Fibroblast of skin of right quadriceps (primary cell): ENCODE measurements at places on chromosomes 2 and 18.
A peak's percentile ranks its signal among the peaks of the same experiment; 100 is the strongest.

DNA sequence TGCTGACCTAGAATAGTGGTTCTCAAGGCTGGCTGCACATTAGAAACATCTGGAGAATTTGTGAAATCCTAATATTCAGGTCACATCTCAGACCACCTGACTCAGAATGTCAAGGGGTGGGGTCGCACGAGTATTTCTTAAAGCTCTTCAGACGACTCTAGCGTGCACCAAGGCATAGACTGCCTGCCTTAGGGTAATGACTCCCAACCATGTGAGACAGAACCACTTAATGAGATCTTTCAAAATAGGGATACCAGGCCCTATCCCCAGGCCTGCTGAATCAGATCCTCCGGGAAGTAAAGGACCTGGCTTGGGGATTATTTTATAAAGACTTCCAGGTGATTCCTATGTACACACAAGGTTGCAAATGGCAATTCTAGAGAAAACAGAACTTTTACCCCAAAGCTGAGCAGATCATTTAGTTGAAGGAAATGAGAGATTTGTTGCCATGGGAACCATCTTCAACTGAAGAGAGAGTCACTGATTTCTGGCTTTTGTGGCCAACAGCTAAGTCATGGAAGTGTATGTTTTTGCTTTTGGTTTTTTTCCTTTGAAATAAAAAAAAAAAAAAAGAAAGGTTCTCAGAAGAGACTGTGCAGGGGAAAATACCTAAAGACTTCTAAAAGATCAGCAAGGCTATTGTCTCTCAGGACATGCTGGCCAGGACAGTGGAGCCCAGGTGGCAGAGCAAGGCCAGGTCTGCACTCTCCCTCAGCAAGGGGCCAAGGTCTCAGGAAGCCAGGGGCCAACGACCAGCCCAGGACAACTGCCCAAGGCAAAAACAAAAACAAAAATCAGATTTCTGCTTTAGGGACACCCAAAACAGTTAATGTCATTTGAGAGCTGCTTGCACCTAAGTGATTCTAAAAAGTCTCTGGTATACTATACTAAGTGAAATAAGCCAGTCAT lies 15.3 kb upstream of the LOXHD1 start:
- DNase-seq, result peak; percentile 19

DNA sequence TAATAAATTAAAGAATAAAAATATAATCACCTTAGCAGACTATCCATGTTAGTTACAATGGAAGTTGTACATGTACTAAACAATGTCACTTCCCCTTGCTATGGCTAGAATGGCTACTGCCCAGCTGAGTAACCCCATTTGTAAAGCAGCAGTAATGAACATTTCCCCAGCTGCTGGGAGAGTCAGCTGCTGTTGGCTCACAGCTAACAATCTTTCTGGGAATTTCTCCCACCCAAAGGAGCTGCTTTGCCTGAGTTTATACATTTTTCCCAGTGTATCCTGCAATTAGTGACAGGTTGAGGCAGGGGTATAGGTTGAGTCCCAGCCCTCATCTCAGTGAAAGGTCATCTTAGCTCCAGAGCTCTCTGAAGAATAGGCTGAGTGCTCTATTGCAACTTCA lies 665.6 kb upstream of the KLHL29 start:
- no peak for DNase-seq

GRCh38 chr18:33020877-33021276 lies 248.1 kb upstream of the KLHL14 start:
- DNase-seq, result no peak

- DNase-seq, result peak; percentile 47
These were observed 49.7 kb upstream of the CD28 start for GRCh38 chr2:203656522-203657287.

GRCh38 chr18:45014047-45014501 lies 333.4 kb downstream of the SETBP1 start:
- DNase-seq, result peak; percentile 88

- DNase-seq, result peak; percentile 81
These were observed 1072.5 kb downstream of the SUCLG1 start for GRCh38 chr2:83386549-83386948.

DNA sequence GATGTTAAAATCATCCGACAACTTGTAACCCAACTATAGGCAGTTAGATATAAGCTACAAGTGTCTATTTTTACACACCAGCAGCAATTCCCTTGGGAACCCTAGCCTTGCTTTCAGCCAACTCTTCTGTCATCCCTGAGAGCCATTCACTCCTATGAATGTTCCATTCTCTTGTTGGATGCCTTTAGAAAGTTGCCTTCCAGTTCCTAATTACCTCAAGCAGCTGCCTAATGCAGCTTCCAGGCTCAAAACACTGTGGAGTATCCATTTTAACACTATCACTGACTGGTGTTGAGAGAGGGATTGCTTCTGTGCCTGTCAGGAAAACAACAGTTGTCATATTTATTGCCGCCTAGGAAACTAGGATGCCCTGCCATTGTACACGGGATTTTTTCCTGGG lies 402.0 kb upstream of the ACVR2A start:
- DNase-seq, result no peak

- no peak for DNase-seq
These were observed 112.4 kb downstream of the AOX1 start for GRCh38 chr2:200698217-200698616.

GRCh38 chr18:49024804-49025421 lies 74.1 kb upstream of the SMAD7 start:
- DNase-seq, result no peak

DNA sequence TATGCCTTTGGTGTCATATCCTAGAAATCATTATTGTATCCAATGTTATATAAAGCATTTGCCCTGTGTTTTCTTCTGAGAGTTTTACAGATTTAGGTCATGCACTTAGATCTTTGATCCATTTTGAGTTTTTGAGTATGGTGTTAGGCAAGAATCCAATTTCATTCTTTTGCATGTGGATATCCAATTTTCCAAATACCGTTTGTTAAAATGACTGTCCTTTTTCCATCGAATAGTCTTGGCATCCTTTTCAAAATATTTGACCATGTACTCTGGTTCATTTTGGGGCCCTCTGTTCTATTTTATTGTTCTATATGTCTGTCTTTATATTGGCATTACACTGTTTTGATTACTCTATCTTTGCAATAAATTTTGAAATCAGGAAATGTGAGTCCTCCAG lies 23.8 kb upstream of the KCNJ13 start:
- no peak for DNase-seq

DNA sequence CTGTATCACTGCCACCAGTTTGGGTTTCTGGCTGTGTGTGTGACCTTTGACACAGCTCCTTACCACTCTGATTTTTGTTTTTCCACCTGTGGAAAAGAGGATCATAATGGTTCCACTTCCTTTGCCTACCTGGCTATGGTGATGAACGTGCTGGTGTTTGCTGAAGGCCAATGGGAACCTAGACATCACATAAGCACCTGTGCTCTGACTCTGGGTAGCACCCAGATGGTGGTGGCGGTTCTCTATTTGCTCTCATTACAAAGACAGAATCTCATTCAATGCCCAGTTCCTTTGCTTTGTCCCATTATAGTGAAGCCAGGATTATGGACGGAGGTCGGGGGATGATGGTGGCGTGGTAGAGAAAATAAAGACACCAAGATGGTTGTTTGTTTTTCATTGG lies 121.2 kb upstream of the GATA6 start:
- no peak for DNase-seq

GRCh38 chr2:186543561-186544131 lies 46.2 kb upstream of the ITGAV start:
- DNase-seq, result peak; percentile 87

- peak; percentile 59 for DNase-seq
These were observed 14.5 kb downstream of the EPC2 start for GRCh38 chr2:148658807-148659722.

DNA sequence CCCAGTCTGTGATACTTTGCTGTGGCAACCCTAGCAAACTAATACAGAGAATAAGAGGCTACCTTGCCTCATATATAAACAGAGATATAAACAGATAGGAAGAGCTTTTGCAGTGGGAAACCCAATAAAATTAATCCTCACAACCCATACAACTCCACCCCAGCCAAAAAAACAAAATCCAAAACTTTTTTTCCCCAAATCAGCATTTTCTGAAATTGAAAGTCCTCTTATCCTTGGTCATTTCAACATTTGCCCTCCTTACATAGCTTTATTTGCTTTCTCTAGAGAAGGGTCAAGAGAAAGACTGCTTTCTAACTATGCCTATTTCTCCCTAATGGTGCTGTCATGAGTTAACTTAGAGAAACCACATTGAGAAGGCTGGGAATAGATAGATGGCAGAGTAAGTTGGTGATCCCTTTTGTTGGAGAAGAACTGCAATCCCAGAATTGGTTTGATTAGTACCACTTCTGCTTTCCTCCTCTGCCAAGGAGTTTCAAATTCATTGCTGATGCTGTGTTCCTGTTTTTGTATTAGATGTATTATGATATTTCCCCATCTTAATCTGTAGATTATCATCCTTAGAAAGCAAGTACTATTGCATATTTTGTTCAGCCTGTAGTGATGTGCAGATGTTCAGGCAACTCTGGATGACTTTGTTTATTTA lies 76.5 kb upstream of the B3GNT2 start:
- DNase-seq, result no peak

GRCh38 chr18:36128530-36128870 lies 640 bp downstream of the SLC39A6 start:
- DNase-seq, result peak; percentile 26

- DNase-seq, result peak; percentile 58
These were observed 164.9 kb upstream of the HAAO start for GRCh38 chr2:42957109-42957860.

- DNase-seq, result no peak
These were observed 214.3 kb downstream of the FAM210A start for GRCh38 chr18:13511961-13512577.

DNA sequence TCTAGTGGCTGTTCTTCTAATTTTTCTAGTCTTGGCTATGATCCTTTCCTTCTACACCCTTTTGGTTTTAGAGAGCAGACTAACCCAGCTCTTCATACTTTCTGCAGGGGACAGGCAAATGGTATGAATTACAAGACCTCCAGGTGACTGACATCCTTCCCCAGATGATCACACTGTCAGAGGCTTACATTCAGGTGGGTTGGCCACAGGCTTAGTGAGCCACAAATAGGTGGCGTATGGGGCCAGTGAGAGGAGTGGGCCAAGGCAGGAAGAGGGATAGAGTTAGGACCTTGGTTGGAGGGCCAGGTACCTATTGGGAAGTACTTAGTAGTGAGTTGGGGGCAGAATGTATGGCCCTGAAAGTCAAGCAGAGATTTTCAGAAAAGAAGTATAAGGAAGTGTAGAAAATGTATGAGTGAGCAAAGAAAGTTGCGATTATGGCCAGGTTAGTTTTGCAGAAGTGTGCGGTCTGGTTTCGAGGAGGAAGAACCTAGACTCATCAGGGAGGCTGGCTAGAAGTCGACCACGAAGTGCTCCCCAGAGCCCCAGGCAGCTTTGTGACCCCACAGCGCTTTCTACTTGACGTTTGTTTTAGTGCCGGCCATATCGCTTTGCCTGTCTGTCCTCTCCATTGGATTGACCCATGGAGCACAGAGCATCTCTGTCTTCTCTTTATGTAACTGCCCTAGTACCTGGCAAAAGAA lies 20.0 kb downstream of the SFTPB start:
- DNase-seq, result no peak

GRCh38 chr2:55111230-55111569 lies 60.9 kb upstream of the RTN4 start:
- no peak for DNase-seq

- no peak for DNase-seq
These were observed 203.5 kb downstream of the NDUFA10 start for GRCh38 chr2:239821694-239822075.

DNA sequence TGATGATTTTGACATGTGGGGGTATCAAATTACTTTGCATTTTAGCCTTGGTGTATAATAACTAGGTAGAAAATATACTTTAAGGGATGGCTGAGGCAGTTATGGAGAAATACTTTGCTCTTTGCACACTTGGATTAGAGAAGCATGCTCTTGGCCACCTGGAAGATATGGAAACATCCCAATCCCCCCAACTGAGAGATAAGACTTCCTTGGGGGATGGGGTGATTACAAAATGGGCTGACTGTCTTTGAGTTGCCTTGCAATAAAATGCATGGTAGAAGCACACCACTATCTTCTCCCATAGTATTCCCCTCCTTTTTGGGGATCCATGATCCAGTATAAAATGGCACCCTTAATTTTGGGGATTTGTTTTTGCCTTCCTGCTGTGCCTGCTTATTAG lies 15.1 kb upstream of the FAM98A start:
- no peak for DNase-seq

DNA sequence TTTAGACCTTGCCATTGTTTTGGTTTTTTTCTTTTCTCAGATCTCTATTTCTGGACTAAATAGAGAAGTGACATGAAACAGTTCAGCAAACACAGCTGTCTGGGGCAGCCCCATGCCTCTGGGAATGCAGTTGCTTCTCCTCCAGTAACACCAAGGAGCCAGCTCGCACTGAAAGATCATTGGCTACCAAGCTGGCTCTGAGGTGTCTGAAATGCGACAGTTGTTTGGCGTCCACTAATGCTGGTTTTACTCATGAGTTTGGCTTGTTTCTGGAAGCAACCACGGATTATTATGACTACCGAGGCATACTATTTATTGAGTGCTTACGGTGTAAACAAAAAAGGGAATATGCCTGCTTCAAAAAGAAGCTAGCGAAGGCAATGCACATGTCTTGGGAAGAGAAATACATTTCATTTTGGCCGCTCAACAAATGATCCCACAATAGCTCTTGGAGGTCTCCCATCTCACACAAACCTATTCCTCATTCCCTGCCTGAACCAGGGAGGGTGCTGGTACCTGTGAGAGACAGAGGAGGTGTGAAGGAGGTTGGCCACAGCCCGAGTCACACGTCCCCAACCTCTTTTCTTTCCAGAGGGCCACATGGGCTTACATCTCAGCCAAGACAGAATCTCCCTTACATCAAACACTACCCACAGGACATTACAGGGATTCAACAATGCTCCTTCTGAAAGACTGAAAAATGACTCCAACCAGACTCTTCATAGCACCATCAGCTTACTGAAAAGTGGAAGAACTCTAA lies 37.5 kb upstream of the NEB start:
- DNase-seq, result peak; percentile 32

GRCh38 chr2:148875387-148876051 lies 492 bp downstream of the KIF5C start:
- no peak for DNase-seq

GRCh38 chr18:35050028-35050546 lies 8.9 kb downstream of the MAPRE2 start:
- no peak for DNase-seq
